A549 treated with ZK216348 at 1 μM for 4 hours (cell line): ENCODE measurements at places on chromosomes 6 and 20. TPM values are rescaled to one million over a fixed set of nuclear protein-coding genes. Genes with fewer than 3 reads are reported as not detected.

Gene GRM4
- 0.09 to 0.17 TPM (median 0.16 TPM) in 4 of 5 replicates, not detected in the other for total RNA-seq

Gene GMPR
- total RNA-seq, result 2.2 to 3.8 TPM (median 3.3 TPM) in 5 replicates

Gene TRIM27
- total RNA-seq, result 34.4 to 47.3 TPM (median 46.3 TPM) in 5 replicates

Gene OSER1
- total RNA-seq, result 47.1 to 56.8 TPM (median 52.1 TPM) in 5 replicates

Gene HLA-DRB5
- total RNA-seq, result not detected in 5 replicates

Gene PTCHD4
- 0.06 to 0.11 TPM (median 0.09 TPM) in 3 of 5 replicates, not detected in the others for total RNA-seq

Gene RIN2
- total RNA-seq, result 23.9 to 27.9 TPM (median 26.6 TPM) in 5 replicates

Gene NINL
- 12.2 to 18.2 TPM (median 14.3 TPM) in 5 replicates for total RNA-seq
